NCI-H510A treated with DMSO at 0.1 percent for 48 hours (cell line): ENCODE measurements at places on chromosomes 2 and 18.

GRCh38 chr18:33812186-33812585 is 234.2 kb downstream of the ASXL3 start:
- peak; percentile 98 for DNase-seq

DNA sequence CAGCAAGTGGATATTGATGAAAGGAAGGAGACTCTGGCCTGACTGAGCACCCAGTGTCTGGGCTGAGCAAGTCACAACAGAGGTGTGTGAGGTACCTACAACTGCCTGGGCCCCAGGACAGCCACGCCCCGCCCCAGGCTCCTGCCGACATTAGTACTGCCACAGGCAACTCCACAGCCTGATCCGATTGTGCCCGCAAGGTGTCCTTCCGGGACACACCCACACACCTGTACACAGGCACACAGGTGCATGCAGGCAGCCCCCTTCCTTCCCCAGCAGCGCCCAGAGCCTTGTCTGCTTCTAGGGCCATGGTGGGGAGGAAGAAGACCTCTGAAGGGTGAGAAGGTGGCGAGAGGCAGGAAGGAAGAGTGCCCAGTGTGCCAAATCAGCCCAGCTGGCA is 83.6 kb downstream of the TNS1 start:
- DNase-seq: peak; percentile 84

DNA sequence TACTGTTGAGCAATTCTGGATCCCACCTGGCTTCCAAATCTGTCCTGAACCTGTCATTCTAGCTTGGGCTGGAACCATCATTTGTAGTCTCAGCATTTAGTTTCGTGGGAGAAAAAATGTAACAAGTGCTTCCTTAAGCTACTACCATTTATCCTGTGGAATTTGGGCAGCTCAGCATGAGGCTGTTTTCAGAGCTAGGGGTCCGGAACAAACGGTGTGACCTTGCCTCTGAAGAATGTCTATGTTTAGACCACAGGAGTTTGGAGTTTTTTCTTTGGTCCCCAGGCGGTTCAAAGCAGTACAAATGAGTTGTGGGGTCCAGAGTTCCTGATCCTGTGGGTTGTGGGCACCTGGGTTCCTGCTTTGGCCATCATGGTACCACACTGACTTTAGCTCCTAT is 59.1 kb upstream of the TMEM178A start:
- DNase-seq: no peak

DNA sequence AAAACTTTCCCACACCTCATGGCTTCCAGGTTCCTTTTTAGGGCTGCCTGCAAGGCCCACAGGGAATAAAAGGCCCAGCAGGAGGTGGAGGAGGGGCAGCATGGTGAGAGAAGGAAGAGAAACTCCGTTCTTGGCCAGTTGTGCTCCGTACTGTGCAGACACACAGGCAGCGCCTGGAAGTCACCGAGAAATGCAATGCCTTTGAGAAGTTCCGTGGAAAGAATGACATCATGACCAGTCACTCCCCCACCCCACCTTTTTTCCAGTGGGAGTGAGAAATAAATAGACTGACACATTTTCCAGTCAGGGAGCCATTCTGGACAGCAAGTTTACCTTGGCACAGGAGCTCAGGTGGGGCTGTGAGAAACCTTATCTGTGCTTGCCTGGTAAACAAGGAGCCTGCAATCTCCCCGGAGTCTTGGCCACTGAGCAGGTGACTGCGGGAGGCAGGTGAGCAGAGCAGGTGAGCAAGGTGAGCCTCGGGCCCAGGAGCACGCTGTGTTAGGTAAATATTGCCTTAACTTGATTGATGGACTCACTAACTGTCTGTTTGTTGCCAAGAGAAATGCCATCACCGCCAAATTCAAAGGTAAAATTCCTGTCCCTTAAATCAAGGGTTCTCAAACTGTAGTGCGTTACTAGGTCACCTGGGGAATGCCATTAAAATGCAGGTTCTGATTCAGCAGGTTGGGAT is 13.5 kb upstream of the LBH start:
- DNase-seq: peak; percentile 97

DNA sequence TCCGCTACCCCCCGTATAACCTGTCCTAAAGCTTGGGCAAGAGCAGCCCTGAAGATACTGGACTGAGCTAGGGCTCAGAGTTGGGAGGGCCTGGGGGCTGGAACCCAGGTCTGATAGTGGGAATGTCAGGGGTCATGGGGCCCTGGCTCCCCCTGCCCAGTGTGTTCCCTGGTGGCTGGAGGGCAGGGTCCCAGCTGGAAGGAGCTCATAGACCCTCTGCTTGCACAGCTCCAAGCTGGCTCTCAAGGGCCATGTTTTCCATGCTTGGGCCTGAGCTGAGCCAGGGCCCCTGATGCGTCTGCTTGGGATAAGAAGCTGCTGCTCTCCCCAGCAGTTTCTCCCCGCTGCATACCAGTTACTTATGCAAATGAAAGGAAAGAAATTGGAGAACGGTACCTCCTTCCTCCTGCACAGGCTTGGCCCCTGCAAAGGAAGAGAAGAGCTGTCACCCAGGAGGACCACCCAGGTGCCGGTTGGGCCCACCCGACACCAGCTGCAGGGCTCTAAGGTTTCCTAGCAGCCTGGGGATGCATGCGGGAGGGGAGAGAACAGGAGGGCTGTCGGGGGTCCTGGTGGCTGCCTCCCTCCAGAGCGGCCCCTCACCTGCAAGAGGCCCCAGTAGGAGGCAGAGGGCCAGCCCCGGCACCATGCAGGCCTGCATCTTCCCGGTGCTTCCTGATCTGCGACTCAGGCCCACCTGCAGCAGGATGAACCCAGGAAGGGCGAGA is 628 bp downstream of the OTOS start:
- DNase-seq: no peak

- DNase-seq: no peak
Measured at GRCh38 chr18:69282371-69282770, 118.3 kb upstream of the DOK6 start.

DNA sequence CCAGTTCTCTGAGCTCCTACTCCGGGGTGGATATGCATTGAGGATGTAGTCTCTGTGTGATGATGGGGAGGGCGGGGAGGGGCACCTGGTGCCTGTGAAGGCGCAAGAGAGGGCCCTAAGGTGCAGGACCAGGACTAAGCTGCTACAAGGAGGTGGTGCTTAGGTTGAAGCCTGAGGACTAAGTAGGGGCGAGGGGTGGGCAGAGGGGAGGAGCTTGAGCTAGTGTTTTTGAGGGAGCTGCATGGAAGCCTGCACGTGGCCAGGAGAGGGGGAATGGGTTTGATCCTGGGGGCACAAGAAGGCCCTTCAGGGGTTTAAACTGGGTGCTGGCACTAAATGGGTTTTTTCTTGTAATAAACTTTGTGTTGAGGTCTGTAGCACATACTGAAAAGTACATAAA is 105.0 kb downstream of the UGGT1 start:
- DNase-seq: peak; percentile 48

DNA sequence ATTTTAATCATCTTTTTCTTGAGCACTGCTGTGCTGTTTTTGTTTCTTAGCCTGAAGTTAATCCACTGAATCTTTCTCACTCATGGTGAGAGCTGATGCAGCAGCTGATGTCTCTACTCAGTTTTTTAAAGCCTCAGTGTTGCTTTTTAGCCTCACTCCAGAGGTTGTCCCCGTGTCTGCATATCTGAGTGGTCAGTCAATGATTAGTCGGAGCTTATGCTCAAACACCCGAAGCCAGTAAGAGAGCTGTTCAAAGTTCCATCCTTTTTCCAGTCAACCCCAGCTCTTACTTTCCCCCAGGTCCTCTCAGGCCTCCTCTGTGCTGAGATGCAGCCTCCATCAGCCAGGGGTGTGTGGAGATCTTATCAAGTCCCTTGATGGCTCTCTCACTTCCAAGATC is 81.1 kb downstream of the MBOAT2 start:
- no peak for DNase-seq

DNA sequence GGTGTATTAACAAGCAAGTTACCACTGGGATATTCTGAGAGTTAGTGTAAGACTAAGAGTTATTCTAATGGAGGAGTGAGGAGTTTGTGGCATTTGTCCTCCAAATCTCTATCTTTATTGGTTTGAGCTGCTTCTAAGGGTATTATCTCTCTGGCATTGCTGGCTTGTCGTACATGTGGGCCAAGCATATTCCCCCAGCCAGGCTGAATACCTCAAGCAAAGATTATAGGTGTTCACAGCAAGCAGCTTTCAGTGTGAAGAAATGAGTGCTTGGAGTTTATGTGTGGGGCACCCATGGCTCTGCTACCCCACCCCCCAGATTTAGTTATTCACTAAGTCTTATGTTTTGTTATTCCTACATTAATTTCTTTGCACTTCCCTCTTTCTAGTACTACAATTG is 193.6 kb upstream of the FANCL start:
- no peak for DNase-seq

DNA sequence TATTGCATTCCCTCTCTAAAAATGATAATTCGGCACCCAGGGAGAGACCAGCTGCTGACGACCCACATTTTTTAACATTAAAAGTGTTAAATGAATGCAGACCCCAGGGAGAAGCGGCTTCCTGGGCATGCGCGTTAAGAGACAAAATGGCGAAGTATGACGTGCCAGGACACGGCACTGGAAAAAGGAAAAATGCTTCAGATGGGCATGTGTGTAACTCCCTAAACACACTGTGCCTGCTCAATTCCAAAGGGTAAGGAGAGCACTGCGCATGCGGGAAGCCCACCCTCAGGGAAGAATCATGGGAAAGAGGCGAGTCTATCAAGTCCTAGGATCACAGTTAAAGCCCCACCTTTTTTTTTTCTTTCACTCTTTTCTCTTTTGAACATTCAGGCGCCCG is 58.1 kb downstream of the CYP26B1 start:
- no peak for DNase-seq

DNA sequence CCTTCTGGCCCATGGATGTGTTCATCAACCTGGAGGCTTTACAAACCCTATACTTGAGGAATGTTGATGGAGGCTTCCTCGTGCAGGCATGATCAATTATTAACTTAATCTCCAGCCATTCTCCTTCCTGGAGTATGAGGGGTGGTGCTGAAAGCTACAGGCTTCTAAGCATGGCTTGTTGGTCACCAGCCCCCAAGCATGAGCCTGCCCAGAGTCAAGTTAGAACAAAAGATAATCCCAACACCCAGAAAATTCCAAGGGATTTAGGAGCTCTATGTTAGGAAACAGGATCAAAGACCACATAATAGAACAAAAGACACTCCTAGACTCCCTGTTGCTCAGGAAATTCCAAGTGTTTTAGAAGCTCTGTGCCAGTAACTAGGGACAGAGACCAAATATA is 63.1 kb downstream of the FAM171B start:
- DNase-seq: no peak

DNA sequence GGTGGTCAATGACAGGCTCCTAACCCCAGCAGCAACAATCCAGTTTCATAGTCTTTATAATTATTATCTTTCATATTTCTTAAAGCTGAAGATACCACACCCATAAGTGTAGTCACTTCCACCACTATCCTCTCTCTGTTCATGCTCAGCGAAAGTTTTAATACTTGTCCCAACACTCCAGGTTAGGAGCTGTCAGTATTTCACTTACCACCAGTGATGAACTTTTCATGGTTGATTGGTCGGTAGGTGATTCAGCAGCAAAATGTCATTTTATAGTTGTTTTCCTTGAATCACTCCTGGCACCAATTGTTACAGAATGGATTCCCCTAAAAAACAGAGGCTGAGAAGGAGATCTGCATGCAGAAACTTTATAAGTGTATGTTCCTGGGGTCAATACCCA is 324.9 kb downstream of the CCDC85A start:
- no peak for DNase-seq

GRCh38 chr2:37648331-37649011 is 23.0 kb downstream of the CDC42EP3 start:
- no peak for DNase-seq

GRCh38 chr2:121993682-121994081 is 238.2 kb downstream of the TSN start:
- no peak for DNase-seq

DNA sequence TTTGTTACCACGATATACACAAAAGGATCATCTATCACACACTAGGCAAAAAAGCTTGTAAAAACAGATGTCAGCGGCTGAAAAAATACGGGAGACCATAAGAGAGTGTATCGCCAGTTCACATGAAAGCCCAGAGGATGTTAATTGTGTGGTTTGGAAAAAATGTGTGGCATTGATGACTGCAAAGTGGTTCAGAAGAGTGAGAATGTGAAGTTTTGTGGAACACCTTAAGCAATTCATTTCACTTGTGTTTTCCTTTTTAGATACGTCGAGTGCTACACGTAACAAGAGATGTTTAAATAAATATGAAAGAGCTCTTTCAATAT is 61.7 kb upstream of the DAPL1 start:
- DNase-seq: no peak

DNA sequence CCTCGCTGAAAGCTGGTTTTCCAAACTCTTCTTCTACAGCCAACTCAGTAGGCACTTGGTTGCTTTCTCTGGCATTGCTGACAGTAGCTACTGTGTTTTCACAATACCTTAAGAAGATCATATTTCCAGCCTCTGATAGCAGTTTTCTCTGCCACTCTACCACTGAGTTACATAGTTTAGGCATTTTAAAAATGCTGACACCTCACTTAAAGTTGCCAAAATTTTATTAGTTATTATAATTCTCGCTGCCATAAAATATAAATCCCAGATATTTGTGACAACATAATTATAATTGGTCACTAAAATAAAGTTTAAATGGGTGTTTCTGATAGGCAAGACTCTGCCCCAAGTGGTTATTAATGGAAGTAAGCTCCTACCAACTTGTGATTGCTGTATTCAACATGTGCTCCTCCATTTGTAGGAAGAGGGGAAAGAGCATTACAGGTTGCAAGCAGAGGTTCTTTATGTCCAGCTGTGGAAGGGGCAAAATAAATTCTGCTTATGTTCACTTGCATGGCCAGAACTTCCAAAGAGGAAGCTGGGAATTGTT is 1202.8 kb downstream of the CNTNAP5 start:
- no peak for DNase-seq

DNA sequence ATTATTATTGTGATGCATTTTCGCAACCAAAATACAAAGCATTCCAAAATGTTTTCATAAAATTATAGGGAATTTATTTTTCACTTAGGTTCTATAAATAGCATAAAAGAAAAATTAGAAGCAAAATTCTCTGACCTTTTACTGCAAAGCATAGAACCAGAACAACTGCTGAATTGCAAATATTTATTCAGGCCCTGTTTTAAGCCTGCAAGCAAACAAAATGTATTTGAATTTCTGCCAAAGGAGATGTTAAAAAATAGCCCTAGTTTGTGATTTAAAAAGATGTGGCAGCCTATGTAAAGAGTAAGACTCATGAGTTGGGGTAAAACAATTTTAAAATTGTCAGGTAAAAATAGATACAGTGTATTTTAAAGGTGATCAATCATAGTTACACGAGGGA is 138.1 kb downstream of the KCNJ3 start:
- no peak for DNase-seq
